CD4-positive, alpha-beta T cell treated with Interleukin-6 at 100 ng/mL for 8 hours (primary cell): ENCODE measurements at places on chromosomes 3 and 15.
A peak's percentile ranks its signal among the peaks of the same experiment; 100 is the strongest.

DNA sequence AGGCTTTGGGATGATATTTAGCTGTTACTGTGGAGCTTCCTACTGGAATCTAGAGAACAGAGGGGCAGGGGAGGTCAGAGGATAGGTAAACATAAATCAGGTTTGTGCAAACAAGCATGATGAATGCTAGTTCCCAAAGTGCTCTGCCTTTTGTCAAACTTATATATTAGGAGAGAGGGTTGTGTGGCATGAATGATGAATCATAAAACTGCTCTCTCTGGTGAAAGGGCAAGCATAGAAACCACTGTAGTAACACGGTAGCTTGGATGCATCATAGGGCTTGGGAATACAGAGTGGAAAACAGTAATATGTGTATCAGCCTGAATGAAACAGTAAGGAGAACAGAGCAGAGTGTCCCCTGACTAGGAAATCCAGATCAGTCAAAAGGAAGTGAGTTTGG, 486.7 kb downstream of the IL5RA start:
- DNase-seq = no peak

GRCh38 chr15:53389271-53390037, 370.0 kb downstream of the WDR72 start:
- DNase-seq = no peak

DNA sequence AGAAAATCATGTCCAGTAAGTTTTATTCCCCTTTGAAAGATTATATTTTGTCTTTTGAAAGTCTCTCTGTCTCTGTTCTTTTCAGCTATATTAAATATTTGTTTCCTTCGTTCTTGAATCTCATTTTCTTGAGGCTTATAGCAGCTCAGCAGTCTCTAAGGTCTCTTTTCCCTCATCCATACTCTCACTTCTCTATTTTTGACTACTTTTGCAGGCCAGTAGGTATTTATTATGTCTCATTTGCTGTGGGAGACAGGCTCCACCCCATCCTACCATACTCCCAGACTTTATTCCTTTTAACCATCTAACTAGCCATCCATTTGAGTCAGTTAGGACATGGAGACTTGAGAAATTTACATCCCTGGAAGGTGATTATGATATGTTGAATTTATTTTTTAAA, 71.0 kb downstream of the FILIP1L start:
- DNase-seq = no peak

GRCh38 chr3:172125053-172125452, 85.7 kb downstream of the FNDC3B start:
- no peak for DNase-seq

- peak; percentile 86 for DNase-seq
Measured at GRCh38 chr3:52220380-52221026, 4.9 kb downstream of the TLR9 start.

DNA sequence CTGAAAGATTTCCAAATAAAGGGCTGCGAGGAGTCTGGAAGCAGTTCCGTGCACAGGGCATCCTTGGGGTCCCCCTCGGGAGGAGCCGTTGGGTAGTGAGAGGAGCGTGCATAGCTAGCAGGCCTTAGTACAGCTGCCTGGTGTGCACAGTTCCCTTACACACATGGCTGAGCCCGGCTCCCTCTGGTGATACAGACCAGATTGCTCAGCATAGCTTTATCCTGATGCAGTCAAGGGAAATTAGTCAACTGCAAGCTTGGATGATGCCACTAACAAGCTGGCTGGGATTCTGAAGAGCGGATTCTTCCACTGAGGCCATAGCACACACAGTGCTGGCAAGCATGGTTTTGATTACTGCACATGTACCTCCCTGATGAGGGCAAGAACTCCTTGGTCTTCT, 349.4 kb downstream of the LRTM1 start:
- DNase-seq = no peak

- no peak for DNase-seq
Measured at GRCh38 chr15:57586661-57587424, 4.9 kb upstream of the MYZAP start.

- DNase-seq = no peak
Measured at GRCh38 chr3:197021231-197021630, 8.4 kb downstream of the MELTF start.

GRCh38 chr3:150215616-150216015, 192.5 kb upstream of the TSC22D2 start:
- DNase-seq = no peak

GRCh38 chr15:85676342-85677098, 118.2 kb downstream of the KLHL25 start:
- DNase-seq = no peak

DNA sequence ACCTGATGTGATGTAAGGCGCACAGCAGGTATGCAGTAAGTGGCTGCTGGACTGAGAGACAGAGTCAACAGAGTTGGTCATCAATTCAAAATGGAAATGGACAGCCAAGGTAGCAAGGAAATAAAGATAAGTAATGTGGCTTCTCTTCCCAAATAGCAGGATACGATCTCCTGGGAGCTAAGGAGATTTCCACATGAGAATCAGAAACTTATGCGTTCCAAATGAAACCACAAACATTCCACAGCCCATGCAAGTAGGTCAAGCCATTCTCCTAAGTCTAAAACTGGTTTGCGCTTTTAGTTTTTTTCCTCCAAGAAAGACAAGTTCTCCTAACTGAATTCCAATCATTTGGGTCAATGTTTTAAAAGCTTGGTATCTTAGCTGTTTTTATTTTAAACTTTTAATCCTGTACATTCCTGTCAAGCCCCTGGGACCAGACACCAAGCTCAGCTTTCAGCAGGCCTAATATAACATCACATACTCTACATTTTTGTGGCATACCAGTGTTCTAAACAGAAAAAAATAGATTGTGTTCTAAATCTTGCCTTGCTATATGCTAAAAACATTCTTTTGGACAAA, 73.7 kb upstream of the TSPAN3 start:
- DNase-seq = no peak

DNA sequence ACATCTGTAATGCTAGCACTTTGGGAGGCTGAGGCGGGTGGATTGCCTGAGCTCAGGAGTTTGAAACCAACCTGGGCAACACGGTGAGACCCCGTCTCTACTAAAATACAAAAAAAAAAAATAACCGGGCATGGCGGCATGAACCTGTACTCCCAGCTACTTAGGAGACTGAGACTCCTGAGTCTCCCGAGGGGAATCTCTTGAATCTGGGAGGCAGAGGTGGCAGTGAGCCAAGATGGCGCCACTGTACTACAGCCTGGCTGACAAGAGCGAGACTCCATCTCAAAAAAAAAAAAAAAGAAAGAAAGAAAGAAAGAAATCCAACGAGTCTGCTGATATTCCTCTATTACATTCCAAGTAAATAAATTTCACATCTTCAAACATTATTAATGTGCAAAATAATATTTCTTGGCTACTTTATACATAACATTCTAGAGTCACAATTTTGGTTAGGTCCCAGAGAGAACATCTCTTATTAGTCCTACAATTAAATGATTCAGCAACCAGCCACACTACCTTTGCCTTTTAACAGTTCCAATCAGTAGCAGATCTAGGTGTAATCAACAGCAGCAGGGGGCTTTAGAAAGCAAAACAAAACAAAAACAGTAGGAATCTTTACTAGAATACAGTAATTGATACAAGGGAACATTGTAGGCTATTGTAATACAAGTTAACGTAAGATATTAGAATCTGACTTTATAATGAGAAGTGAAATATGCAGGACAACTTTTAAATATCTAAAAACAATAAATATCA, 195.8 kb downstream of the TBC1D5 start:
- no peak for DNase-seq

DNA sequence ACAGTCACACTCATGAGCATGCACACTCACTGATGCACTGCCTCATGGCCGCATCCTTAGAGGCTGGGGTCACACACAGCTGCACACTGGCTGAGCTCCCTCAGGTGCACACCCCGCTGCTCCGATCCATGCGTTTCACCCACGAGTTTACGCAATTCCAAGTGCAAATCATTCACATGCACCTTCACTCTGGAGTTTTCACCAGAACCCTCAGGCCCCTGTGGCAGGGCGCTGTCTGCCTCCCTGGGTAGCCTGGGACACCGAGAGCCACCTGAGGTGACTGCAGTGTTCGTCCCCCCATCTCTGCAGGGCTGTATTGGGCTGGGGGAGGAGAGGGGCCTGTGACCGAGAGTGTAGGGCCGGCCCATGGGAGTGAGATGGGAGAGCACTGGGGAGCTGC, 134.8 kb downstream of the FBLN2 start:
- DNase-seq = no peak

- no peak for DNase-seq
Measured at GRCh38 chr3:29280404-29281093, at the start of gene RBMS3. Gene RBMS3, plus strand, starts transcription at chr3:29281071.

DNA sequence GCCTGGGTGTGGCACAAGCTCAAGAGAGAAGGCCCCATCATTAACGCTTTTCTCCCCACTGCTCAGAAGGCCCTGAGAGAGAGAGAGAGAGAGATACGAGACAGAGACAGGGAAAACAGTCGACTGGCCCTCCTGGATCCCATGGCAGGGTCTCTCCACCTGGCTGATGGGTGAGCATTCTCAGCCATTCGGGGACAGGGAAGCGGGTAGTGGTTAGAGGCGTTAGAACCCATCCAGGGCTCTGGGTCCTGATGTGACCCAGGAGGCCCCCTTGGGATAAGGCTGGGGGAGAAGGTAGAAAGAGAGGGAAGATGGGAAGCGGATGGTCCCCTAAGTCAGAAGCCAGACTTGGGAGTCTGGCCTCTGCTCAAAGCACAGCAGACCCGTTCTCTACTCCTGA, 7.9 kb downstream of the TGM5 start:
- DNase-seq = no peak

- DNase-seq = no peak
Measured at GRCh38 chr3:54822206-54822605, 105.7 kb downstream of the LRTM1 start.

GRCh38 chr3:172705170-172705569, 5.7 kb downstream of the NCEH1 start:
- DNase-seq = no peak

DNA sequence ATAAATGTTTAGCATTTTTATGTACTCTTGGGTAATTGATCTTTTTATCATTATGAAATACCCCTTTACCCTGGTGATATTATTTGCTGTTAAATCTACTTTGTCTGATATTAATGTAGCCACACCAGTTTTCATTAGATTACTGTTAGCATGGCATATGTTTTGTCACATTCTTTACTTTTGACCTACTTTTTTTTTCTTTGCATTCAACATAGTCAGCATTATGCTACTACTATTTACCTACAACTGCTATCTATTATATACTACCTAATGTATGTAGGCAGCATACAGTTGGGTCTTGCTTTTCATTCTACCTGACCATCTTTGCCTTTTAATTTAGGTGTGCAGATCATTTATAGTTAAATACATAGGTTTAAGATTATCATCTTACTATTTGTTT, 1429.6 kb upstream of the ALCAM start:
- no peak for DNase-seq
